ENCODE measurements at places on chromosomes 6 and 20. TPM values are rescaled to one million over a fixed set of nuclear protein-coding genes. Genes with fewer than 3 reads are reported as not detected.

The EGFL8 gene
- total RNA-seq: 1.9 TPM

The BTNL2 gene
- total RNA-seq: not detected

The UBE2C gene
- 229 TPM for total RNA-seq

The MACROD2 gene
- total RNA-seq: 0.34 TPM

The SLC29A1 gene
- total RNA-seq: 40.5 TPM

The SPEF1 gene
- 2.3 TPM for total RNA-seq

Data from A549 treated with AZD2906 at 1 μM for 4 hours (cell line).